ENCODE measurements at places on chromosomes 7 and 10. TPM values are rescaled to one million over a fixed set of nuclear protein-coding genes. Genes with fewer than 3 reads are reported as not detected.

Gene ADAM12
- polyA plus RNA-seq, result 0.07 TPM

Gene TRPV6
- 0.19 TPM for polyA plus RNA-seq

Gene HTR7
- polyA plus RNA-seq, result not detected

Gene TMEM178B
- not detected for polyA plus RNA-seq

Gene EIF5AL1
- 0.45 TPM for polyA plus RNA-seq

Gene LBX1
- not detected for polyA plus RNA-seq

Gene TDRD1
- 0.75 TPM for polyA plus RNA-seq

Gene NOS3
- polyA plus RNA-seq, result 1.4 TPM

Gene NUPR2
- polyA plus RNA-seq, result not detected

Gene OR6B1
- not detected for polyA plus RNA-seq

Gene MMD2
- not detected for polyA plus RNA-seq

Gene SPDYE2B
- polyA plus RNA-seq, result 0.43 TPM

Gene ANK3
- 3.8 TPM for polyA plus RNA-seq

Gene SLC39A12
- not detected for polyA plus RNA-seq

Gene PNLIPRP3
- polyA plus RNA-seq, result not detected

Gene TRIL
- not detected for polyA plus RNA-seq

Gene CDH23
- polyA plus RNA-seq, result 0.62 TPM

Gene AZGP1
- not detected for polyA plus RNA-seq

Gene HMX3
- not detected for polyA plus RNA-seq

Gene SYT15B
- not detected for polyA plus RNA-seq

Gene CYP2C19
- polyA plus RNA-seq, result not detected

Gene DNAJC12
- 0.70 TPM for polyA plus RNA-seq

Gene ZNF804B
- polyA plus RNA-seq, result not detected

Gene HEPACAM2
- not detected for polyA plus RNA-seq

Gene SPRN
- polyA plus RNA-seq, result 0.39 TPM

Gene LYZL1
- polyA plus RNA-seq, result not detected

Gene FAM25A
- not detected for polyA plus RNA-seq

Gene PRKG1
- polyA plus RNA-seq, result not detected

Gene CYP2C8
- not detected for polyA plus RNA-seq

Gene CC2D2B
- polyA plus RNA-seq, result 0.22 TPM

Gene SAMD9L
- polyA plus RNA-seq, result 56.5 TPM

Gene UFSP1
- polyA plus RNA-seq, result 0.34 TPM

Gene UNCX
- polyA plus RNA-seq, result not detected

Gene OPN4
- not detected for polyA plus RNA-seq

Gene SLC26A5
- polyA plus RNA-seq, result not detected

Gene BICC1
- not detected for polyA plus RNA-seq

Gene GNAI1
- not detected for polyA plus RNA-seq

Gene ANKRD7
- polyA plus RNA-seq, result 2.2 TPM

Gene CFAP43
- not detected for polyA plus RNA-seq

Gene LGI1
- not detected for polyA plus RNA-seq

Gene GPR37
- polyA plus RNA-seq, result not detected

Gene TUBAL3
- not detected for polyA plus RNA-seq

Gene ODAD2
- polyA plus RNA-seq, result not detected

Gene PIK3AP1
- polyA plus RNA-seq, result 247 TPM

Gene NPSR1
- not detected for polyA plus RNA-seq

Gene RPEL1
- polyA plus RNA-seq, result not detected

Gene DYDC1
- not detected for polyA plus RNA-seq

Gene GCK
- polyA plus RNA-seq, result 1.0 TPM

Gene FAM180A
- not detected for polyA plus RNA-seq

Gene NPC1L1
- not detected for polyA plus RNA-seq

Gene TM9SF3
- 68.0 TPM for polyA plus RNA-seq

Gene MACROH2A2
- polyA plus RNA-seq, result not detected

Gene ZNF800
- 62.1 TPM for polyA plus RNA-seq

Gene ARHGEF35
- 4.0 TPM for polyA plus RNA-seq

All from naive B cell (primary cell).